ENCODE measurements at places on chromosomes 2 and 18.

GRCh38 chr2:70247364-70248180 lies 856 bp downstream of the TIA1 start:
- no peak for DNase-seq

DNA sequence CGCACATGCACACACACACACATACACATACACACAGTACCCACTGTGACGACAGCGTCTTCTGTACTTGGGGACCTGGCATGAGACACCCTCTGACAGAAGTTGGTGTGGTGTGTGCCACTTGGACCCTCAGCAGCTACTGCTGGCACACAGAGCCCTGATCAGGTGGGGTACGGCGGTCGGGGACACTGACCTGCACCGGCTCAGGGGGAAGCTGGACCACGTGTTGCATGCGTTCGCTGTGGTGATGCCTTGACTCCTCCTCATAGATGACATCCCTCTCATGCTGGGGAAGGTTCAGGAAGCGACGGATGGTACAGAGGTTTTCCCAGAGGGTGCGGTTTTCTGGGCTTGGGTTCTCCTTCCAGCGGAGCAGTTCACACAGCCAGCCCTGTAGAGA lies 149.2 kb downstream of the SATB2 start:
- no peak for DNase-seq

GRCh38 chr2:28653892-28654662 lies 97.6 kb upstream of the PPP1CB start:
- no peak for DNase-seq

- no peak for DNase-seq
These were observed 53.7 kb downstream of the HS1BP3 start for GRCh38 chr2:20596973-20597859.

DNA sequence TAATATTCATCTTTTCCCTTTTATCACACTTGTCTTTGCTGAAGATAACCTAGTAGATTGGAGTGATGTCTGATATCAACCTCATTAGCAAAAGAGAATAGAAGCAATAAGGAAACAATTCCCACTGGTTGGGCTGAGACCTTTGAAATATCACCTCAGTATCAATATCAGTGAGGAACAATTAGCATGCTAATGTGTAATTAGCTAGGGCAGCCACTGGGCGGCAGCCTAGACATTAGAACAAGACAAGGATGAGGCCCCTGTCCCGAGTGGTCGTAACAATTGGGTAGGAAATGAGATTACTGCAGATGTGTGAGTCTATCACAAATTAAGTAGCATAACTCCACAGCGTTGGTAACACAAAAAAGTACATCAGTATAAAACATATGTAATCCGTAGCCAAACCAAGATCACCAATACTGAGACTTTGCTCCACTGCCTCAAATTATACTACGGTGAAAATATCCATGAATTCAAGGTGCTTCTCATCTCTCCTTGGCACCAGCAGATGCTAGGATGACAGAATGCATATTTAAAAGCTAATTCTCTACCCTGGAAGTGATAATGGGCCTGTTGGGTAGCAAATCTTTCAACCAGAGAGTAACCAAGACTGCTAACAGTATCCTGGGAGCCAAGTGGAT lies 99.1 kb downstream of the ALPK2 start:
- peak; percentile 46 for DNase-seq

DNA sequence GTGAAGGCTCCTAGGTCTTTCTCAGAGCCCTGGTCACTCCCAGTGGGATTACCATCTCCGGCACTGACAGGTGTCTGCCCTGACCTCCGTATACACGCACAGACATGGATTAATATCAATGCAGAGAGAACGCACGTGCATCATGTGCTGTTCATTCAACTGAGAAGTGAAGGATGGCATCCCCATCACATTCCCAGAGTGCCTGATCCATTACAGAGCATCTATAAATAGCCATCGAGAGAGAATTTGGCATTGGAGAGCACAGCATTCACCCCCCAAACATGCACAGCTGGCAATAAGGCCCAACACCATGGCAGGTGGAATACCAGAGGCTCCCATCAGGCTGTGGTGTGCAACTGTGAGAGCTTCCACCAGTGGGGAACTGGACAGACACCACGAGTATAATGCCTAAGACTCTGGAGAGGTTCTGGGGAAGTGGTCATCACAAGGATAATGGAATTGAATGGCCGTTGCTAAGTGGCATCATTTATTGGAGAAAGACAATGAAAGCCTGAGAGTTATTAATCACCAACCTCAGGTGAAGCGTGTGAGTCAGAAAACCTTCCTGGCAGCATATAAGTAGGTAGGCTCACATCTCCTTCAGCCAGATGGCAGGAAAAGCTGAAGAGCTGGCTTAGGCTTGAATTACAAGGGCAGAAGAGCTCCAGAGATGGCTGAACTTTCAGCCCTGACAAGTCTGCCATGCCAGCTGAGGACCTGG lies 244.5 kb upstream of the ID2 start:
- no peak for DNase-seq

DNA sequence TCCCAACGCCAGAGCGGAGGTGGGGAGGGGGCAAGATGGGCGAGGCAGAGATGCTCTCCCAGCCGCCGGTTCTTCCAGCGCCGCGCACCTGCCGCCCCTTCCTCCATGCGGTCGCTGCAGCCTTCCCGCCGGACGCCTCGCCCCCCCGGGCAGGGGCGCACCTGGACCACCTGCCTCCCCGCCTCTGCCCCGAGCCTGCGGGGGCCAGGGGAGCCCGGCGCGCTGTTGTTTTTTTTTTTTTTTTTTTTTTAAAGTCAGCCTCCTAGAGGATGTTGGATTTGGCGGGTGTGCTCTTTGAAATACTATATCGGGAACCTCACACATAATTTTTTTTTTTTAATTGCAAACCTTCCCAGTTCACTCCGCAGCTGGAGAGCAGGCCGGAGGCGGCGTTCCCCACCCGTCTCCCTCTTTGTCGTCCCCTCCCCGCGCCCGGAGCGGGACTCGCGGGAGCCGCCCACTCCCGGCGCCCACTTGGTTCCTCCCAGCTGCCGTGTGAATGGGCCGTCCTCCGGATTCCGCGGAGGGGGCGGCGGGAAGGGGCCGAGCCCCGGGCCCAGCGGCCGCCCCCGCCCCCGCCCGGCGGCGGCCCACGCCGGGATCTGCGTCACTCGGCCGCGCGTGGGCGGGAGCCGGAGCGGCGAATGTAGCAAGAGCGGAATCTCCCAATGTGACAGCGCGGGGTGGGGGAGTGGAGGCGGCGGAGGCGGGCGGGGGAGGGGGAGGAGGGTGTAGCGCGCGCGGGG lies 421 bp upstream of the NAB1 start:
- no peak for DNase-seq

- peak; percentile 6 for DNase-seq
These were observed 11.0 kb downstream of the TTN start for GRCh38 chr2:178796079-178796677.

GRCh38 chr18:11245879-11246278 lies 96.5 kb upstream of the PIEZO2 start:
- no peak for DNase-seq

DNA sequence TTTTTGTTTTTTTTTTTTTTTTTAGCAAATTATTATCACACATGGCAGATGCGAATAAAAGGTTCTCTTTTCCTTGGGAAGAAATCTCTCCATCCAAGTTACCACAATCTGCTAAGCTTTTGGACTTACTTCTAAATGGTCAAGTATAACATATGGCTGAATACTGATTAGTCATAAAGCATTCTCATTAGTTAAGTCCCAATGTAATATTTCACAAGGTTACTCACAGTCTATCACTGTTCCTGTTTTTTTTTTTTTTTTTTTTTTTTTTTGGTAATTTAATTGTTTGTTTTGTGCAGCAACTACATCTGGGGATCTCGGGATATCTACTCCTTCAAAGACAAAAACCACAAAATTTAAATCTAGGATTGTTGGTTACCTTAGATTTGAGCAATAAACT lies 771.7 kb downstream of the CPS1 start:
- DNase-seq: no peak

- no peak for DNase-seq
These were observed 72.6 kb downstream of the ACTR2 start for GRCh38 chr2:65300134-65300760.

GRCh38 chr2:202632682-202633290 lies 2.0 kb upstream of the FAM117B start:
- no peak for DNase-seq

- no peak for DNase-seq
These were observed 4.7 kb upstream of the TGFA start for GRCh38 chr2:70558195-70558808.

GRCh38 chr2:201559067-201559710 lies 84.1 kb downstream of the TMEM237 start:
- no peak for DNase-seq

GRCh38 chr2:45909677-45910191 lies 258.3 kb downstream of the PRKCE start:
- DNase-seq: no peak

- no peak for DNase-seq
These were observed 34.7 kb upstream of the REEP1 start for GRCh38 chr2:86372133-86372532.

GRCh38 chr18:62458868-62459716 lies 63.7 kb upstream of the ZCCHC2 start:
- no peak for DNase-seq

- peak; percentile 32 for DNase-seq
These were observed 54.1 kb downstream of the E2F6 start for GRCh38 chr2:11411768-11412448.

DNA sequence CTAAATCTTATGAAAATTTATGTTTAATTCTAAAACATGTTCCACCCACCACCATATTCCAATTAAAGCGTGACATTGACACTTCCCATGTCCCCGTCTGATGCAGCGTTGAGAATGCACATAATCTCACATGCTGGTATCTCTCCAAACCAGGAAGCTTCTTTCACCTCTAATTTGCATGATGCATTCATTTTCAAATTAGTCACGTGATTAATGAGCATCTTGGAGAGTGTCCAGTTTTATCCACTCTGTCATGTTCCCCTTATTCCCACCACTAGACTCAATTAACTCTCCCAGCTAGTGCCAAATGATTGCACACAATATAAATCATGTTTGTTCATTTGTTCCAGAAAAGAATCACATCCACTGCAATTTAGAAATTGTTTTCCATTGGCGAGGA lies 105.8 kb downstream of the RIT2 start:
- no peak for DNase-seq

GRCh38 chr2:218877331-218877730 lies 3.3 kb upstream of the WNT10A start:
- no peak for DNase-seq

DNA sequence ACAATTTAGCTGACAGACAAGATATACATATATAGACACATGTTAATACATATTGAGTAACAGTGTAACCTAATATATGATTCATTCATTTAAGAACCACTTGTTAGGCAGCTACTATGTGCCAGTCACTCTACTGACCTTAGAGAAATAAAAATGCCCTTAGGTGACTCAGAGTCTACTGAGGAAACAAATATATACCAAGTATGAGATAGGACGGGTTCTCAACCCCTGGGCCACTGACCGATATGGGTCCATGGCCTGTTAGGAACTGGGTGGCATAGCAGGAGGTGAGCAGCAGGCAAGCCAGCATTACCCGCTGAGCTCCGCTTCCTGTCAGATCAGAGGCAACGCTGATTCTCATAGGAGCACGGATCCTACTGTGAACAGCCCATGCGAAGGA lies 14.8 kb downstream of the STRN start:
- DNase-seq: no peak

GRCh38 chr2:104673225-104673624 lies 180.7 kb upstream of the POU3F3 start:
- no peak for DNase-seq

GRCh38 chr2:231163414-231164095 lies 34.9 kb upstream of the ARMC9 start:
- no peak for DNase-seq

DNA sequence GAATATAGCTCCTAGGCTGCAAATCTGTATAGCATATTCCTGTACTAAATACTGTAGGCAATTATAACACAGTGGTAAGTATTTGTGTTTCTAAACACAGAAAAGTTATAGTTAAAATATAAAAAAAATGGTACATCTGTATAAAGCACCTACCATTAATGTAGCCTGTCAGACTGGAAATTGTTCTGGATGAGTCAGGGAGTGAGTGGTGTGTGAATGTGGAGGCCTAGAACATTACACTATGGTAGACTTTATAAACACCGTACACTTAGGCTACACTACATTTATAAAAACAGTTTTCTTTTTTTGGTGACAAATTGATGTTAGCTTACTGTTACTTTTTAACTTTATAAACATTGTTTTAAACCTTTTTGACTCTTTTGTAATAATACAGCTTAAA lies 226.3 kb downstream of the CCDC85A start:
- no peak for DNase-seq

DNA sequence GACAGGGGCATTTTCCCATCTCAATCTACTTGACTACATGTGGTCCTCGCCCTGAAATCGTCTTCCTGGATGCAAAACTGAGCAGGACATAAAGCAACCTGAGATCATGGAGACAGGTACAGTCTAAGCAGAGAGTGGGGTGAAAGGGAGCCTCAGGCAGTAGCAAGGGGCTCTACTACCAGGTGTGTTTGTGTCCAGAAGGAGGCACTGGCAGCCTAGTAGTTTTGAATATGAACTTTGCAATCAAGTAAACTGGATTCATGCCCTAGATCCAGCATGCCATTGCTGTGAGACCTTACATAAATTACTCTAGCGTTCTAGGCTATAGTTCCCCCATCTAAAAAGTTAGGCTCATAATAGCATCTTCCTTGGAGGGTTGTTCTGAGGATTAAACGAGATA lies 147.4 kb downstream of the TXNL1 start:
- no peak for DNase-seq

DNA sequence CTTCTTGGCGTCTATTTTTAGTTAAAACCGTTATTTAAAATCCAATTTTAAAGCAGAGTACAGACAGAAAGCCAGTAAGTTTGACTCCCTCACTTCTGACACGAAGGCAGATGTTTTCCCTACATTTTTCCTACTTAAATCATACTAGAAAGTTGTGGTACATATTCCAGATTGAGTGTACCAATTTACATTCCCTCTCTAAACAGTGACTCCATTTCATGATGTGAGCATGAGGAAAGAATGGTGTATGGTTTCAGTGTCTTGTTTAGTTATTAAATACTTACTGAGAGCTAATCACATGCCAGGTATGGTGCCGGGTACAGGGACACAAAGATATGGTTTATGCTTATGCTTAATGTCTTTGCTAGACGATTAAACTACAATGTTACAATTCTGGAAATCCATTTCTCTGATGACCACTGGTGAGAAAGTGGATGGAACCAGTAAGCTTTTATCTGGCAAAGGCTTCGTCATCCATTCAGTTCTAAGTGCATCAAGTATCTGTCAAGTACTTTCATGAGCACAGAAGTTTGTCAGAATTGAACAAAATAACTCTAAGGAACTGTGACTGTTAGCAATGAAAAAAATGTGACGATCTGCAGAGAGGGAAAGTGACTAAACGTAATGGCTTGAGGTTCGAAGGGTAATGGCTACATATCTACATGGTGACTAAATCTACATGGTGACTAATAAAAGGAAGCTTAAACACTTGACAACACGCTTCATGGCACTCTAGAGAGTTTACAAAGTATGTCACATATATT lies 25.7 kb downstream of the MAP4K3 start:
- no peak for DNase-seq

GRCh38 chr2:38427054-38427453 lies 50.0 kb upstream of the ATL2 start:
- DNase-seq: no peak

Measured in NT2/D1 (cell line).